ENCODE measurements at places on chromosomes 12 and 14. TPM values are rescaled to one million over a fixed set of nuclear protein-coding genes. Genes with fewer than 3 reads are reported as not detected.

The NANOG gene
- not detected for total RNA-seq

- no peak for DNase-seq
These were observed 1.1 kb downstream of the BTBD6 start for GRCh38 chr14:105249182-105250007.

GRCh38 chr12:82470906-82471512 lies 112.7 kb downstream of the METTL25 start:
- no peak for DNase-seq

DNA sequence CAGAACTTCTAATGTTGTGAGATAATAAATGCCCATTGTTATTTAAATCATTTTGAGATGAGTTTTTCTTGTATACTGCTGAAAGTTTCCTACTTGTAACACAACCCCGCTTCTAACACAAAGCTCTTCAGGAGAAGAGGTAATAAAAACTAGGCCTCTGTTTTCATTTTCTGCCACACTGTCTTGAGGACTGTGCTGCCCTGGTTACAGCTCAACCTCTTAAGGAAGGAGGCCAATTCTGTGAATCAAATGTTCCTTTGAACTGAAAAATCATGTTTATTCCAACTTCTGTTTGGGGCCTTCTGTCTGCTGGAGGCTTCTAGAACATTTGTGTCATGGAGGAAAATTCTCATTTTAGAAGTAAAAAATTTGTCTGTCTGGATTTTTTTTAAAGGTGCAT lies 100.3 kb downstream of the LRIG3 start:
- DNase-seq: no peak

DNA sequence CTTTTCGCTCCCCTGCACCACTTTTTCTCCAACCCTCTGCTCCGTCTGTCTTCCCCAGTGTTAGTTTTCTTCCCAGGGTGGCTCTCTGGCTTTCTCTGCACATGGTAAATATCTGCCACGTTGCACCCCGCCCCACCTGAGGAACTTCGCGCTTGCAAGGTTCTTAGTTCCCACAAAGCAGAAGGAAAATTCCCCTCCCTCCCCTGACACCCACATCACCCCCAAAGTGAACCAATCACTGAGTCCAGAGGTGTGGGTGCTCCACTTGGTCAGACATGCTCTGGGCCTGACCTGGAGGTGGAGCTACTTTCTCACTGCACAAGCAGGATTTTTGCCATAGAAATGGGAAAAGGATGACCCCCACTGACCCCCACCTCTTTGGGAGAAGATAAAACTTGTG lies 415.0 kb downstream of the FUT8 start:
- DNase-seq: no peak

DNA sequence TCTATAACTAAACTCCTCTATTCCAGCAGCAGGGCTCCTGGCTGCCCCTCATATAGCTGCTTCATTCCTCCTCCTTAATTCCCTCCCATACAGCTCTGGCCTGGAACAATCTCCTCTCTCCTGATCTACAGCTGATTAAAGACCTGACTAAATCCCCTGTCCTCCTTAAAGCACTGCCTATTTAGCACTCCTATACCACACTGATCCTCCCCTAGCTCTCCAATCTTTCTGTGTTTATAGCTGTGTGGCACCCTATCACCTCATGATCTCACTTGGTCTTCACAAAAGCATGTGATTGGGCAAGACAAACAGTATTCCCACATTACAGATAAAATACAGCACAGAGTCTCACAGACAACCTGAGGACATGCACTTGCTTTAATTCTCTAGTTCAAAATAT lies 17.4 kb downstream of the FMNL3 start:
- no peak for DNase-seq

The PLA2G1B gene
- not detected for total RNA-seq

GRCh38 chr12:68334132-68334531 lies 2.0 kb upstream of the MDM1 start:
- no peak for DNase-seq

- DNase-seq: no peak
These were observed 21.7 kb upstream of the PLBD1 start for GRCh38 chr12:14589169-14590004.

The CDKN1B gene
- total RNA-seq: 135 TPM

DNA sequence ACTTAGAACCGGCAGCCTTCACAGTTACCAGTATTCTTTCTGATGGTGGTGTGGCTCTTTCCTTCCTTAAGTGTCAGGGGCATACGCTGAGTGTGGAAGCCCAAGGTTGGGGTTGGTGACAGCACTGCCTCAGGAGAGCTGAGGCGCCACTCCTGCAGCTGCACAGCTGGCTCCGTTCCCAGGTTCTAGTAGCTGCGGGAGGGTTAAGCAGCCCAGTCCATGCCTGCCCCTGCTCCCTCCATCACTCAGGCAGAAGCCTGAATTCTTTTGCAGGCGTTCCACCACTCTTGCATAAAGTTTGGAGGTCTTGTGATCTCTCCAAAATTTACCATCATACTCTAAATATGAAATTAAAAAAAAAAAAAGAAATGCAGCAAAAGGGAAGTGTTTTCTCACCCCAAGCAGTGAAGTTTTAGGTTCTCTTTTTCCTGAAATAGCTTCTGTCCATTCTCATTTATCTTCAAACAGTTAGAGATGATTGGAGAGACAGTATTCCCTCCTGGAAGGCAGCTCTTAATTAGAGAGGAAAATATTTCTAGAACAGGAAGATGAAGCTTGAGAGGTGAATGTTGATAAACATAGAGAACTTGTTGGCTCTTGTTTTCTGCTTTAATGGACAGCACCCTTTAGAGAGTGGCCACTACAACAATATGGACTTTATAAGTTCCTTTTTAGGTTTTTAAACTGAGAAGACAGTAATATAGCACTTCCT lies 136.1 kb downstream of the FGD4 start:
- DNase-seq: no peak

DNA sequence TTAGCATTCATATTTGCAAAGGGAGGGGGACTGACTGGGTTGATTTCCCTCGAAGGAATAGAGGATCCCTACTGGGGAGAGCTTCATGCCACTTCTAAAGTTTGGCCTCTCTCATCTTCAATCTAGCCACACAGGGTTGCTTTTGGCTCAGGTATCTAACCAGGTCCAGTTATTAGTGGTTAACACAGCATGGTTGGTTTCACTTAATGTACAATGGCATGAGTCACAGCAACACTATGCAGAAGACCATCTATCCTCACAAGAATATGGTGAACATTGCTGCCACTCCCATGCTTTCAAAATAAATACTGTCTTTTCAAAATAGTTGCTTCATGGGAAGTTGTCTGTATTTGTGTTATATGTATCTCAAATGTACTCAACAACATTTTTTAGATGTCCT lies 6.6 kb upstream of the RAB3IP start:
- no peak for DNase-seq

DNA sequence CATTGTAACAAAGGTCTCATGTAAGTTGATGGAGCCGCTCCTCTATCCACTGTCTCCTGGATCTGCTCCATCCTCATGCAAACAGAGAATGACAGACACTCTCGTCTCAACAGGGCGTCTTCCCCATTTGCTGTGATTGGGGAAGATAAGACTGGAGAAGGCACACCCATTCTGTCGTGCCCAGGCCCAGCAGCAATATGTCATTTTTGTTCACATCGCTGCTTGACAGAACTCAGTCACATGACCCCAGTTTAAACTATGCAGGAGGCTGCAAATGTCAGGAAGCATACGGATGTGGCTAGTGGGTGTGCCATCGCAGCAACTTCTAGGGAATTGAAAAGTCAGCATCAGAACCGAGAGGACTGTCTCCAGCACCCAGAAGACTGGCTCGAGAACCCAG lies 290.5 kb downstream of the TMEM132D start:
- DNase-seq: no peak

The BMP4 gene
- total RNA-seq: 0.42 TPM

DNA sequence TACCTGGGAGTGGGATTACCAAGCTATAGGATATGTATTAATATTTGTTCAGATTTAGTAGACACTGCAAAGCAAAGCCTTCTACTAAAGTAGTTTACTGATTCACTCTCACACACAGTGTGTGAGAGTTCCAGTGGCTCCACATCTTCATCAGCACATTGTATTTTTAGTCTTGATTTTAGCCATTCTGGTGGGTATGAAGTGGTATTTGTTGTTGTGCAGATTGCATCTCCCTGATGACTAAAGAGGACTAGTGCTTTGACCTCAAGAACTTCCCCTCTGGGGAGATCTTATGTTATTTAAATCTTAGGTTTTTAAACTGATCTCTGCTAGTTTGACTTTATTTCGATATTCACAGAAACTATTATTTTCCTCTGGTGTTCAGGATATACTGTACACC lies 479.7 kb upstream of the RGS6 start:
- DNase-seq: no peak

The GPR65 gene
- total RNA-seq: 23.2 TPM

DNA sequence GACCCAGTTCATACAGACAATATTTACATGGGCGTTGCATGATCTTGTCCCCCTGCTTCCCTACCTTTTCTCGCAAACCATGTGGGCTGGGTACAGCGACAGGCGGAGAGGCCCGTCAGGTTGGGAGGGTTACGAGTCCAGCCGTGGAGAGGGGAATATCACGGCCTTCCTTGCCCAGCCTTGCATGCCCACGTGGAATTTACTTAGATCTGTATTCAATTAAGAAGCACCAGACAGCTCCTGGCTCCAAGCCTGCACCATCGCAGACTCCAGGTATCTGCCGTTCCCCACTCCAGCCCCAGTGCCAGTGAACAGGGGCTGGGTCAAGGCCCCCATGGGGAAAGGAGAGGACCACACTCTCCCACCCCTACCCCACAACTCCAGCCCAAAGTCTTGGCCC lies 29.8 kb downstream of the BCL11B start:
- DNase-seq: peak; percentile 40

The BDKRB2 gene
- not detected for total RNA-seq

The PROX2 gene
- 0.28 TPM for total RNA-seq

- DNase-seq: no peak
These were observed 130.1 kb upstream of the BMP4 start for GRCh38 chr14:54086767-54087166.

The MGST1 gene
- 1.1 TPM for total RNA-seq

The CATSPERB gene
- 2.3 TPM for total RNA-seq

DNA sequence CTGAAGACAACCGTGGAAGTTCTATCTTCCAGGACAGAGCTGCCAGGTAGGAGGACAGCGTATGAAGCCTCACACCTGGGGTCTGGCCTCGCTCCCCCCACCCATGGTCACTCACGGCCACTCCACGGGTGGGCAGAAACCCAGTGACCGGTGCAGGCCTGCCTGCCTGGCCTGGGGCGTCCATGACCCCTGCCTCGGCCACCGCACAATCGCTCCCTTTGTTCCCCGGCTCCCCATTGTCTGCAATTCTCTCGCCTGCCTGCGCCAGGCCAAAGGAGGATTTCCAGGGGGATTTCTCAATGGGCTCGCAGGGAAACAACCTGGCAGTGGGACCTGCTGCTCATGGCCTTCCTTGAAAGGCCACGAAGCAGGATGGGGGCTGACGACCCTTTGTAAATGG lies 22.6 kb downstream of the CCDC85C start:
- DNase-seq: no peak

GRCh38 chr12:5438671-5439200 lies 6.8 kb downstream of the NTF3 start:
- DNase-seq: no peak

GRCh38 chr14:73795974-73796373 lies 55.7 kb upstream of the PTGR2 start:
- no peak for DNase-seq

The CABP1 gene
- total RNA-seq: 1.7 TPM

The MYF6 gene
- total RNA-seq: not detected
